ENCODE measurements at places on chromosomes 3 and 15.
A peak's percentile ranks its signal among the peaks of the same experiment; 100 is the strongest.

DNA sequence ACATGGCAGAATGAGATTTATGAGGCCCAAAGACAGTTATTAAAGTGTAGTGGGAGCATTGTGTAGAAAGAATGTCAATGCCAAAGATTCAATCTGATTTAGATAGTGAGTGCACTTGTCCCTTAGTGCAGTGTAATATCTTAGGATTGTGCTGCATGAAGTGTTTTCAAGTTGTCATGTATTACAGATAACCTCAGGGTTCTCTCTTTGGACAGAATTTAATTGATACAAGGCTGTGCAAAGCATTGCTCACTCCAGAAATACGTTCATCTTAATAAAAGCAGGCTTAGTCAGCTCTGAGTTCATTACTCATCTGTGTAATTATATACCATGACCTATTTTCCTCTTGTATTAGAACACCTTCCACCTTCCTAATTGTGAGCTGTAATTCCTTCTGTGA, 16.0 kb upstream of the GPR171 start:
- no peak for DNase-seq

DNA sequence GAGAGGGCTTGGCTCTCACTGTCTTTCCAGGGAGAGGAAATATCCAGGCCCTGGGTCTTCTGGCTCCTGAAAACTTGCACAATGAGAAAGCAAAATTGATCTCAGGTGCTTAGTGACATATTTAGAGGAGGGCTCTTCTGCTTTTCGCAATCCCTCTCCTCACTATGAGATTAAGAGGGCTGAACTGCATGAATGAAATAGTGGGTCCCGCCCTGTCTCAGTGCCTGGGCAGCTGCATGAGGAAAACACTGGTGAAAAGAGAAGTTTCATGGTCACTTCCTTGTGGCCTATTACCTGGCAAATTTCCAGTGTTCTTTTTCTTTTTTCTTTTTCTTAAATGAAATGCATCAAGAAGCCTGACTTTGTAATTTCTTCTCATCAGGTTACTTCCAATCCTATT, 73.5 kb downstream of the TRAK1 start:
- no peak for DNase-seq

DNA sequence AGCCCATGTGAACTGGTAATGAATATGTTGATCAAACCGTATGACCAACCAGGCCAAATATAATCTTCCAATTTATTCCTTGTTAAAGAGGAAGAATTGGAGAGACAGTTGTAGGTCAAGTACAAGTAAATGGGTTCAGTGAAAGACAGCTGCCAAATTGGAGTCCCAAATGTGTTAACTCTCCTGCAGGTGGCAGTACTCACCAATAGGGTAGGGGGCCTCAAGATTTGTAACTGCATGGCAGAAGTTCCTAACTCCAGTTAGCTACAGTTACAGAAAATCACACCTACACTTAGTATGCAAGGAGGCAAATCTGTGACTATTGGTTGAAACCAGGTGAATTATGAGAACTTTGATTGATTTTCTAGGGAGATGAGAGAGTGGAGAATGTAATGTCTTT, 278.0 kb downstream of the ZBBX start:
- no peak for DNase-seq

DNA sequence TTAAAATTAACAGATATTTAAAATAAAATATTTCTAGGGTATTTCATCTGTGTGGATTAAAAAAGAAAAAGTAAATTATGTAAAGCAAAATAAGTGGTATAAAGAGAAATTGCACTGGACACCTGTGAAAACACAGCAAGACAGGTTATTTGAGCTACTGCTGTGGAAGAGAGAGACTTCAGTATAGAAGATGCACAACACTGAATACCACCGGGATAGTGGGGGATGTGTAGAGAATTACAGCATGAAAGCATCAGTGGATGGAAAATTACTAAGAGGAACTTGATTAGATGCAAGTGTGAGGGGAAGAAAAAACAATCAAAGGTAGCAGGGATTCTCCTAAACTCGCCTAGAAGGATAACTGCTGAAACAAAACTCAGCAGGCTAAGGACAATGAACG, 1242.5 kb upstream of the GBE1 start:
- DNase-seq: no peak

DNA sequence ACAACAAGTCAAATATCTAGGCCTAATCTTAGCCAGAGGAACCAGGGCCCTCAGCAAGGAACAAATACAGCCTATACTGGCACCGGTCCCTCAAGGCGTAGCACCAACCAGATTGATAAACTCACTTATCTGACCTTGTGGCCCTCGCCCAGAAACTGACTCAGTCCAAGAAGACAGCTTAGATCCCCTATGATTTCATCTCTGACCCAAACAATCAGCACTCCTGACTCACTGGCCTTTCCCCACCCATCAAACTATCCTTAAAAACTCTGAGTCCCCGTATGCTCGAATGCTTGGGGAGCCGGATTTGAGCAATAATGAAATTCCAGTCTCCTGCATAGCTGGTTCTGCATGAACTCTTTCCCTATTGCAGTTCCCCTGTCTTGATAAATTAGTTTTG, 1.6 kb upstream of the SORD start:
- DNase-seq: no peak

- no peak for DNase-seq
Measured at GRCh38 chr15:60065951-60066350, 61.8 kb downstream of the FOXB1 start.

DNA sequence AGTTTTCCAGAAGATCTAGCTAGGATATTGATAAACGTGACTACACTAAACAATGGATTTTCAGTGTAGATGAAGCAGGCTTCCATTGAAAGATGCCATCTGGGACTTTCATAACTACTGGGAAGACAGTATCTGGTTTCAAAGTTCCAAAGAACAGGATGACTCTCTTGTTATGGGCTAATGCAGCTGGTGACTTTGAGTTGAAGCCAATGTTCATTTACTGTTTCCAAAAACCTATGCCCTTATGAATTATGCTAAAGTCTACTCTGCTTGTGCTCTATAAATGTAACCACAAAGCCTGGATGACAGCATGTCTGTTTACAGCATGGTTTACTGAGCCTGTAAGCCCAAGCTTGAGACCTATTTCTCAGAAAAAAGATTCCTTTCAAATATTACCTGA, 245.4 kb downstream of the GBE1 start:
- no peak for DNase-seq

GRCh38 chr15:67801142-67801541, 24.2 kb upstream of the SKOR1 start:
- no peak for DNase-seq

DNA sequence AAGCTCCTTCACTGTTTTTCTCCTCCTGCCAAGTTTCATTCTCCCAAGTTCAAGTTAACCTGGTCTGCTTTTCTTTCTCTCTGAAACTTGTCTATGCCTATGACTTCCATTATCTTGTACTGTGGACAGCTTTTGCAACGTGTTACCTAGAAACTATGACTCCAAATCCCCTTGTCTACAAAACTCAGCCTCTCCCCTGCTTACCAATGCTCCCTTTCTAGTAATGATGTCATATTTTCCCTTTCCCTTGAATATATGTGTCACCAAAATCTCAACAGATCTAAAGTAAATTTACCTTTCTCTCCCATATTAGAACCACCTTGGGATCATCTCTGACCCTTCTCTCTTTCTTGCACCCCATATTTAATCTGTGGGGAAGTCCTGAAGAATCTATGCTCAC, 10.5 kb upstream of the ABHD2 start:
- no peak for DNase-seq

- no peak for DNase-seq
Measured at GRCh38 chr15:55770261-55770660, 27.3 kb upstream of the PRTG start.

- DNase-seq: no peak
Measured at GRCh38 chr3:1228289-1228688, 135.5 kb downstream of the CNTN6 start.

DNA sequence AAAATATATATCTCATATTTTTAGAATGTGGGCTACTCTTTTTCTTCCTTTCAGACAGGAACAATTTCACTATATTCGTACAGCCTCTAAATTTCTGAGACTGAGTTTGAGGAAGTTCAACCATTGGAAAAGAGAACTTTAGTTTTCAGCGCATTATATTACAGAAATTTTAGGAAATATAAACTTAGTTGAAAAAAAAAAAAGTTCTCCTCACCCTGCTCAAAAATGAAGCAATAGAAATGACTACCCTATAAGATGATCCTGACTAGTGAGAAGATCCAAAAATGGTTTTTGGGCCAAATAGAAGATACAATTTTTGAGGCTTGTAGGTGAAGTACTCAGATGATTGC, 139.6 kb downstream of the MCTP2 start:
- DNase-seq: no peak

DNA sequence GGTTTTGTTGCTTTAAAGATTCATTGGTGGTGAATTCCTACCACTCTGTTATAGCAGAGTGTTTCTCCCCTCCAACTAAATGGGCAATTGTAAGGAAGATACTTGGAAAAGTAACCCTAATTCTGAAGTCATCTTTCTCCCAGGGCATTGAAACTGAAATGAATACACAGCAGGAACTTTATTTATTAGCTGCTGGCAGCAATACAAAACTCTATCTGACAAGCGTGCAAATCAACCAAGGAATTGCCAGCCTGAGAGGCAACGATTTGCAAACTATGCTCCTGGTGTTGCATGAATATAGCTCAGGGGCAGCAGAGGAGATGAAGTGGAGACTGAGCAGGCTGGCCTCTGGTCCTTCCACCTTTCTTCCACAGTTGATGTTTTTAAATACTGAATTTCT, 48.9 kb downstream of the CD200R1 start:
- no peak for DNase-seq

DNA sequence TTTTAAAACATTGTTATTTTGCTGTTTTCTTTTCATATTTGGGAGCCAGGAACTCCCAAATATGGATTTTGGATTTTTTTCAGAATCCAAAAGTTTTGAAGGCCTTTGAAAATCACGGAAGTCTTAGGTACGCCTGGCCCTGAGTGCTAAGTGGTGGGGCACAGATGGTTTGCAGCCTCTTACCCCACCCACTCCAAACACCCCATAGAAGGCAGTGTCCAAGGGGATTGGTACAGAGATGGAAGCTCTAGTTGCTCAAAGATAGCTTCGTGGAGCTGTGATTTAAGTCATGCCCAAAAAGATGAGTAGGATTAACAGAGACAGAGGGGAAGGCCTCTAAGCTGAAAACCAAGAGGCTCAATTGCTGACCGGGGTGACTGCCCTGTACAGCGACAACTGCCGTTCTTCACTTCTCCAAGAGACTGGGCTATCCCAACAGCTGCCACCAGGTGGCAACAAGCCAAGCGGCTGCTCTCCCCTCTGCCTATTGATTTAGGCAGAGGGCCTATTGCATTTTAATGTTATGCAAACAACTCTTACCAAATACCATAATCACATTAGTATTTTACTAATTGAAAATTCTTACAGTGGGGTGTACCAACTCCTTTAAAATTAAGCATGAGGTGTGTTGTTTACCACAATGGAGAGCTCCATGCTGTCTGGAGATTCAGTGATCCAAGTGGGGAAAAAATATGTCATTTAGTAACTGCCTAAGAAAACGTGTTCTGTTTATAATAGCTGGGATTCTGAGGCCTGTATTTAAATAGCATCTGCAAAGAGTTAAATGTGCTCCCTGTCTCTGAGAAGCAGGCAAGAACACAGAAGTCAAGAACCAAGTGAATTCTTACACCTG, 64.0 kb upstream of the C15orf61 start:
- peak; percentile 56 for DNase-seq

- DNase-seq: no peak
Measured at GRCh38 chr15:63056829-63057228, 14.3 kb downstream of the TPM1 start.

- DNase-seq: no peak
Measured at GRCh38 chr15:85878828-85879225, 84.1 kb upstream of the KLHL25 start.
